ENCODE measurements at places on chromosomes 7 and 10. TPM values are rescaled to one million over a fixed set of nuclear protein-coding genes. Genes with fewer than 3 reads are reported as not detected.

Gene TAC1
- 1.1 TPM for polyA plus RNA-seq

- no peak for DNase-seq
Measured at GRCh38 chr10:88896994-88897853, 17.2 kb downstream of the STAMBPL1 start.

DNA sequence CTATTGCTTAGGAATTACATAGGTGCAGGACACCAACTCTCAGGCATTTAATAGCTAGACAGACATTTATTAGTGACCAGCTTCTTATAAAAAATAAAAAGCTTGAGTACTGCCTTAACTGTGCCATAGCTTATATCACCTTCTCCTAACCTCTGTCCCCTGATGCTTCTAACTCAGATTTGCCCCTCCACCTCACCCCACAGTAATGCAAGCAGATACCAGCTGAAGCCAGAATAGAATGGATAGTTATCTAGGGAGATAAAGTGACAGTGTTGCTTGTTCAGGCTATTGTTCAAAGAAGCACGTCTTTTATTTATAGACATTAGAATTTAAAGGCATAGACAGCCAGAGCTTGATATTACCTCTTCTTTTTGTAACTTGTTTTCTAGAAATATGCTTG is 99.6 kb upstream of the GLCCI1 start:
- DNase-seq: no peak

DNA sequence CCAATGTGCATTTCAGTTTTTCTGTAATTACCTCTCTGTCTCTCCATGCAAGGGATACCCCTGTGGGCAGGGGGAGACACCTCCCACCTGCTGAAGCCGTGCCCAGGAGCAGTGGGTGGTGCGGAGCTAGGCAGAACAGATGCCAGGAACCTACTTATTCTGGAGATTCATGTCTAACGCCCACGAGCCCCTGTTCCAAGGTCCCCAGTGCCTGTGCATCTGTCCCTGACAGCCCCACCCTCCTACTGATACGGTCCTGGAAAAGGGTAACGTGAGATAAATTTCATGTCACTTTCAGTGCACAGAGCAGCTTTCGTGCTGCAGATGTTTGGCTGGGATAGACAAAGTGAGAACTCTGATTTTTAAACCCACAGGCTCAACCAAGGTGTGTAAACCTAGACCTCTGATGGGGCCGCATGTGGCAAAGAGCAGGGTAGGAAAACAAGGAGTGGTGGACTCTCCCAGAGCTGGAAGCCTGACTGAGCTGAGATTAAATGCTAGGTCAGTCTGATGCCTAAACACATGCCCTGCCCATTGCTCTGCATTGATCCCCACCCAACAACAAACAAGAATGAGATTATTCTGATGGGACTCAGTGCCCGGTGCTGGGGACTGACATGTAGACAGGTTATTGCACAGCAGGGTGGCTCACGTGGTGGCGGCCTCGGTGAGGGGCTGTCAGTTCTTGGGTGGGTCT is 123.6 kb upstream of the GDF10 start:
- DNase-seq: no peak

DNA sequence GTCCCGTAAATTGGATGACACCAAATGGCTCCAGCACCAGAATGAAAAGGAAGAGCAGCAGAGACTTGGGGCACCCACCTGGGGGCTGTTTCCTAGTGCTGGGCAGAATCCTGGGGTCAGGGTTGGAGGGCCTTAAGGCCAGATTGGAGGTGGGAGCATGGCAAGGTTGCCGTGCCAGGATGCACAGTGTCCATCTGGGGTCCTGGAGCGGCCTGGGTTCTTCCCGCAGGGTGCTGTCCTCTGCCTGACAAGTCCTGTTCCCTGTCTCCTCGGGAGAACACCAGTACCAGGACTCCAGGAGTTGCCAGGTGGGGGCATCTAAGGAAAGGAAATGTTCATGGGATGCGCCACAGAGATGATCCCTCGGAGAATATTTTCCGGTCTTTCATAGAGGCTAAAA is 42.8 kb downstream of the MGMT start:
- no peak for DNase-seq

DNA sequence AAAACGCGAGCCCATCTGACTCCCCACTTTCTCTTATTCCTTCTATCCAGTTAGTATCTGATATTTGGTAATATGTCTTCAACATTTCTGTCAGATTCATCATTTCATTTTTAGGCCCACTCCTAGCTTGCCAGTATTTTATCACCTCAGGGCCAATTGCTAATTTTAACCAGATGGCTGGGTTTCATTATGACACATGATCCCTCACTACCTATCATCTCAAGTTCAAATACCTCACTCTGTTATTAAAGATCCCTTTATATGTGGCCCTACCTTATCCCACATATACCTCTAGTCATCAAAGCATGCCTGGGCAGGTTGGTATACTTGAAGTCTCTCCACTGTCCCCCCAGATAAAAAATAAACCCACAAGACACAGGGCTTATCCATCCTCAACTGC is 104.9 kb downstream of the RNLS start:
- DNase-seq: no peak
